ENCODE measurements at places on chromosomes 6 and 20.

- no peaks in the 10 kb centered on the region for H3K27me3 ChIP-seq
- H3K36me3 ChIP-seq = no peaks in the 10 kb centered on the region
- DNase-seq = no peak
- no peak overlapping the region for H3K4me3 ChIP-seq
- no peaks in the 10 kb centered on the region for H3K4me1 ChIP-seq
- no peak overlapping the region for H3K27ac ChIP-seq
These were observed 136.5 kb upstream of the PDE10A start for GRCh38 chr6:165799391-165800153.

DNA sequence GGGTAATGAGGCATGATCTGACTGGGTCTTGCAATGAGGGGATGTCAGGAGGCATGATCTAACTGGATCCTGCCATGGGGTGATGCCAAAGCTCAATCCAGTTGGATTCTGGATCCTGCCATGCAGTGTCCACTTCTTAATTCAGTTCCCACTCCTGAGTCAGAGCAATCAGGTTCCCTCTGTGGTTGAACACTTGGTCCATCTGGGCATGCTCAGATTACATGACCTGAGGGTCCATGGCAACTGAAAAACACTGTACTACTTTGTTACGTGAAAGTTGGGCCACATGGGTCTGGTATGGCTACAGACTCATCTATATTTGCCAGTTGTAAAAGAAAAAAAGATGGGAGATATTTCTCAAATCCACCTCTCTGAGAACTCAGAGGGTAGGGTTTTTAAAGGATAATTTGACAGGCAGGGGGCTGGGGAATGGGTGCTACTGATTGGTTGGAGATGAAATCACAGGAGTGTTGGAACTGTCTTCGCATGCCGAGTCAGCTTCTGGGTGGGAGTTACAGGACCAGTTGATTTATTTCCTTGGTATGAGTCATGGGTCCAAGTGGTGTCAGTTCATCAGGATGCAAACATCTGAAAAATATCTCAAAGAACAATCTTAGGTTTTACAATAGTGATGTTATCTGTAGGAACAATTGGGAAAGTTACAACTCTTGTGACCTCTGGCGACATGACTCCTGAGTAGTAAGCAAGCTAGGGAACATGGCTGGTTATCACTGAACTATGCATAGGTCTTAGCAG, 21.6 kb downstream of the C6orf163 start:
- no peak for DNase-seq
- H3K27me3 ChIP-seq = no peaks in the 10 kb centered on the region
- no peaks in the 10 kb centered on the region for H3K4me1 ChIP-seq
- no peak overlapping the region for H3K4me3 ChIP-seq
- no peaks in the 10 kb centered on the region for H3K36me3 ChIP-seq

GRCh38 chr20:10478205-10478604, 43.1 kb downstream of the SLX4IP start:
- no peaks in the 10 kb centered on the region for H3K27me3 ChIP-seq
- no peak for DNase-seq
- no peak overlapping the region for H3K27ac ChIP-seq
- peaks cover 6% of the 10 kb centered on the region for H3K4me1 ChIP-seq
- H3K4me3 ChIP-seq = no peak overlapping the region
- H3K36me3 ChIP-seq = no peaks in the 10 kb centered on the region

DNA sequence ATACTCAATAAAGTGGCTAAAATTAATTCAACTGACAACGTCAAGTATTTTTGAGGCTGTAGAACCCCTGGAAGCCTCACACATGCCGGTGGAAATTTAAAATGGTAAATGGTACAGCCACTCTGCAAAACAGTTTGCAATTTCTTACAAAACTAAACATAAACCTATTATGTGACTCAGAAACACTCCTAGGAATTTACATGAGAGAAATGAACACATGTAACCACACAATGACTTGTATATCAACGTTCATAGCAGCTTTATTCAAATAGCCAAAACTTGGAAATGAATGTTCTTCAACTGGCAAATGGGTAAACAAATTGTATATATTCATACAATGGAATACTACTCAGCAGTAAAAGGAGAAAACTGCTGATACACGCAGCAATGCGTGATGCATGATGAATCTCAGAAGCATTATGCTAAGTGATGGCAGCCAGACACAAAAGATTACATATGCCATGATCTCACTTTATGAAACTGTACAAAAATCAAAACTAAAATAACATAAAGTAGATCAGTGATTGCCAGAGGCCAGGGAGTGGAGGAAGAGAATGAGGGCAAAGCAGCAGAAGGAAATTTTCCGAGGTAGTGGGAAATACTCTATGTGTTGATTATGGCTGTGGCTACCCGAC, 112.5 kb downstream of the FAM50B start:
- H3K27ac ChIP-seq = no peak overlapping the region
- no peak overlapping the region for H3K4me3 ChIP-seq
- H3K4me1 ChIP-seq = no peaks in the 10 kb centered on the region
- DNase-seq = no peak
- H3K27me3 ChIP-seq = no peaks in the 10 kb centered on the region

DNA sequence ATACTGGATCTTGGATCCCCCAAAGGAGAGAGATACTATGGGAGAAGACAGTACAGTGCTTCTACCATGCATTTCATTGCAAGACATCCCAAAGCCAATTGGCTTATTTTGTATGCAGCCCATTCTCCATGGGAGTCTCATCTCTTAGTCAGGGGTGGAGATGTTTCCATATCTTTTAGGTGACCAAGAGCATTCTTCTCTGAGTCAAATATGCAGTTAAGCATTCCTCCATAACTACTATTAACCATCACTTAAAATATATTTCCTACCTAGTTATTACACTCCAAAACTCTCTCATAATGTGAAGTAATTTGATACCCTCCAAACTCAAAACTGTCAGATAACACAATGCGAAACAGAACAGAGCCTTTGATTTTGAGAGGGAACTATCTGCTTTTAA, 542.6 kb downstream of the HDGFL1 start:
- DNase-seq = no peak
- H3K27ac ChIP-seq = no peak overlapping the region
- no peak overlapping the region for H3K4me3 ChIP-seq
- no peaks in the 10 kb centered on the region for H3K27me3 ChIP-seq

GRCh38 chr6:34957231-34957783, 68.3 kb downstream of the ANKS1A start:
- no peak for DNase-seq
- H3K4me3 ChIP-seq = no peak overlapping the region
- H3K27ac ChIP-seq = no peak overlapping the region
- no peaks in the 10 kb centered on the region for H3K36me3 ChIP-seq
- H3K27me3 ChIP-seq = no peaks in the 10 kb centered on the region

- peak within 1 kb of the TSS; percentile 16 for H3K27ac ChIP-seq
- DNase-seq = peak; percentile 87
- peaks cover 21% of the 10 kb centered on the region for H3K4me1 ChIP-seq
- H3K36me3 ChIP-seq = peaks cover 2% of the 10 kb centered on the region
These were observed at the start of gene PTK7 for GRCh38 chr6:43075670-43076463. Gene PTK7 (plus strand): TSS chr6:43076314. CDS start chr6:43076489, 175 bp downstream.

- DNase-seq = peak; percentile 100
- H3K4me1 ChIP-seq = peaks cover 82% of the 10 kb centered on the region
- peak overlapping the region; percentile 94 for H3K27ac ChIP-seq
- peaks cover 27% of the 10 kb centered on the region for H3K36me3 ChIP-seq
These were observed 5.1 kb downstream of the LAMA5 start for GRCh38 chr20:62361799-62362589.

DNA sequence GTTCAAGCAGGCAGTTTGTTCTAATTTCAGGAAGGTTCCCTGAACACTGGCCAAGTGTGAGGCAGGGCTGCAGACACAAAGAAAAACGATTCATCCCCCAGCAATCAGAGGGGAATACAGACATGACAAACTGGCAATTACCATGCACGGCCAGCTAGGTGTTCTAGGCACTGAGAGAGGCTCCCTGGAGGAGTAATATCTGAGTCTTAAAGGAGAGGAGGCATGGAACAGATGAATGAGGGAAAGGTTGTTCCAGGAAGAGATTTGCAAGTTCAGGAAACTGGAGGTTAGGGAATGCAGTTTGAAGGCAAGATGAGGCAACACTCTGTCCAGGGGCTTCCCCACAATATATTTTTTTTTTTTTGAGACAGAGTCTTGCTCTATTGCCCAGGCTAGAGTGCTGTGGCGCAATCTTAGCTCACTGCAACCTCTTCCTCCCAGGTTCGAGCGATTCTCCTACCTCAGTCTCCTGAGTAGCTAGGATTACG, 11.1 kb downstream of the RRAGD start:
- H3K4me1 ChIP-seq = no peaks in the 10 kb centered on the region
- no peak for DNase-seq
- no peak overlapping the region for H3K4me3 ChIP-seq
- no peaks in the 10 kb centered on the region for H3K27me3 ChIP-seq
- no peak overlapping the region for H3K27ac ChIP-seq

GRCh38 chr20:58481481-58482021, 33.6 kb downstream of the APCDD1L start:
- H3K27me3 ChIP-seq = no peaks in the 10 kb centered on the region
- no peak overlapping the region for H3K4me3 ChIP-seq
- peak; percentile 60 for DNase-seq

DNA sequence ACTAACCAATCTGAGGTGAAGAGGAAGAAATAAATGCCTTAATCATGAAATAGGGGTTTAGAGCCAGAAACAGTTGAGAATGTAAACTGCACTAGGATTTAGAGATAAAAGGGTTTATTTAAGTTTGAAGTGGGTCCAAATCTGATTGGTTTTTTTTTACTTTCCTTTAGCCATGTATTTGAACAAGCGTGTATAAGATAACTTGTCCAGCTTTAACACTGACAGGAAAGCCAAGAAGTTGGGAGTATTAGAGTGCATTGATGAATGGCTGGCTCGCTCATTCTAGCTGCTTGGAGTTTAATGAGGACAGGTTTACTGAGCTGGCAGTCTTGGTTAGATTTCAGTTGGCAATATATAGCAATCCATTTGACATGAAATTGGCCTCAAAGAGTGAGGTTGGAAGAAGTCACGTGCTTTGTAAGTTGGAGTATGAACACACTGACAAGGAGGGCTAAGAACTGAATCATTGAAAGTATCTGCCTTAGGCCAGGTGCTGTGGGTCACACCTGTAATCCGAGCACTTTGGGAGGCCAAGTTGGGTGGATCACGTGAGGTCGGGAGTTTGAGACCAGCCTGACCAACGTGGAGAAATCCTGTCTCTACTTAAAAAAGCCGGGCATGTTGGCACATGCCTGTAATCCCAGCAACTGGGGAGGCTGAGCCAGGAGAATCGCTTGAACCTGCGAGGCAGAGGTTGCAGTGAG, 13.7 kb downstream of the SRSF3 start:
- DNase-seq = no peak
- no peak overlapping the region for H3K4me3 ChIP-seq
- H3K36me3 ChIP-seq = peaks cover 12% of the 10 kb centered on the region
- H3K4me1 ChIP-seq = peaks cover 31% of the 10 kb centered on the region
- H3K27me3 ChIP-seq = no peaks in the 10 kb centered on the region

GRCh38 chr6:122069932-122070331, 329.5 kb upstream of the HSF2 start:
- no peaks in the 10 kb centered on the region for H3K36me3 ChIP-seq
- H3K27me3 ChIP-seq = no peaks in the 10 kb centered on the region
- H3K4me1 ChIP-seq = no peaks in the 10 kb centered on the region
- no peak for DNase-seq
- H3K4me3 ChIP-seq = no peak overlapping the region
- H3K27ac ChIP-seq = no peak overlapping the region

- no peak for DNase-seq
- no peaks in the 10 kb centered on the region for H3K36me3 ChIP-seq
- H3K4me1 ChIP-seq = no peaks in the 10 kb centered on the region
- no peak overlapping the region for H3K4me3 ChIP-seq
These were observed 175.5 kb upstream of the GJE1 start for GRCh38 chr6:141957271-141957670.

- no peak overlapping the region for H3K27ac ChIP-seq
- DNase-seq = no peak
- H3K27me3 ChIP-seq = no peaks in the 10 kb centered on the region
- H3K4me1 ChIP-seq = no peaks in the 10 kb centered on the region
These were observed 62.9 kb downstream of the MRPL14 start for GRCh38 chr6:44064089-44064947.

DNA sequence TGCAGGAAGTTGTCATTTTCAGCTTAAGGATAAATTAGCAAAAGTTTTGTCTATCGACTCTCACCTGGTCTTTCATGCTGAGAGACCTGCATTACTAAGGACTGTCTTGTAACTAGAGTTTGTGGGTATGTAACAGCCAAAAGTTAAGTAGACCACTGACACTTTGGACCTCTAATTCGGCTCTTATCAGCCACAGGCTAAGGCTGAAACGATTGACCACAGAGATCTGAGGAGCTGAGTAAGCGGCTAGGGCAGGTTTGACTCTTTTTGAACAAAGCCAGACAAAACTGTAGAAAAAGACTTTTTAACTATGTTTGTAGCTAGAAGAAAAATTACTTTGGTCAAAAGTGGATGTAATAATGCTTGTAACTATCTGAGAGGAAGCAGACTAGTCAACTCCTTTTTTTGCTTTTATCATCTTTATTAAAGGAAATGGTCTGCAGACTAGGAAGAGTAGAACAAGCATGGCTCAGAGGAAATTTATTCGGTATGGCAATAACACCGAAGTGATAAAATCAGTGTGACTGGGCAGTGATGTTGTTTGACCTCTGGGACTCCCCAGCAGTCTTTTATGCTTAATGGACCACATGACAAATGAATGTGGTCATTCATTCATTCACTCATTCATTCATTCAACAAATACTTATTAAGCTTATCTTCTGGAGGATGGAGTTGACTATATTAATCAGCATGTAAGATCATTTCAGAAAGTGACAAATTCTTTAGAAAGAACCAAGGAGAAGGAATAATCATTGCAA, 725.0 kb upstream of the HS3ST5 start:
- DNase-seq = no peak
- no peak overlapping the region for H3K27ac ChIP-seq
- H3K4me1 ChIP-seq = no peaks in the 10 kb centered on the region

DNA sequence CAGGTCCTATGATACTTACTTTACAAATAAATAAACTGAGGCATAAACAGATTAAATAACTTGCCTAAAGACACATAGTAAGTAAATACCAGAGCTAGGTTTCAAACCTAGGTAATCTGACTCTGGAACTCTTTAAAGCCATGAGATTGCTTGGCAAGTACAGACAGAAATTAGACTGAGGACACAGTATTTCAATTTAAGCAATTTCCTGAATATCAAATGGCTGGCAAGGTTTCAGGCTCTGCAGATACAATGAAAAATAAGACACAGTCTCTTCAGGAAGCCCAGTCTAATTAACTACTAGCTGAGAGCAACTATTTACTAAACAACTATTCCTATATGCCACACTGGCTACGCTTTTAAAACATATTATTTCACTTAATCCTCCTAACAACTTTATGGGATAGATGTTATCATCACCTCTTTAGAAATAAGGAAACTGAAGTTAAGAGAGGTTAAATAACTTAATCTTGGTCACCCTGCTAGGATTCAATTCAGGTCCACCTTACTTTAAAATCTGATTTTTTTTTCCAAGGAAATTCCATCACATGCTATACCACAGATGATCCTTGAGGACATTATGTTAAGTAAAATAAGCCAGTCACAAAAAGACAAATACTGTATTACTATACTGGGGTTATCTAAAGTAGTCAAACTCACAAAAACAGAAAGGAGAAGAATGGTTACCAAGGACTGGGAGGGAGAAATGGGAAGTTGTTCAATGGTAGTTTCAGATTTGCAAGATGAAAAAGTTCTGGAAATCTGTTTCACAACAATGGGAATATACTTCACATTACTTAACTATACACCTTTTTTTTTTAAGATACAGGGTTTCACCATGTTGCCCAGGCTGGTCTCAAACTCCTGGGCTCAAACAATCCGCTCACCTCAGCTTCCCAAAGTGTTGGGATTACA, 4.1 kb downstream of the TRPC4AP start:
- no peak for DNase-seq
- H3K27me3 ChIP-seq = no peaks in the 10 kb centered on the region
- H3K4me1 ChIP-seq = peaks cover 10% of the 10 kb centered on the region
- no peak overlapping the region for H3K27ac ChIP-seq
